ENCODE measurements at places on chromosomes 13 and 19. TPM values are rescaled to one million over a fixed set of nuclear protein-coding genes. Genes with fewer than 3 reads are reported as not detected.

DNA sequence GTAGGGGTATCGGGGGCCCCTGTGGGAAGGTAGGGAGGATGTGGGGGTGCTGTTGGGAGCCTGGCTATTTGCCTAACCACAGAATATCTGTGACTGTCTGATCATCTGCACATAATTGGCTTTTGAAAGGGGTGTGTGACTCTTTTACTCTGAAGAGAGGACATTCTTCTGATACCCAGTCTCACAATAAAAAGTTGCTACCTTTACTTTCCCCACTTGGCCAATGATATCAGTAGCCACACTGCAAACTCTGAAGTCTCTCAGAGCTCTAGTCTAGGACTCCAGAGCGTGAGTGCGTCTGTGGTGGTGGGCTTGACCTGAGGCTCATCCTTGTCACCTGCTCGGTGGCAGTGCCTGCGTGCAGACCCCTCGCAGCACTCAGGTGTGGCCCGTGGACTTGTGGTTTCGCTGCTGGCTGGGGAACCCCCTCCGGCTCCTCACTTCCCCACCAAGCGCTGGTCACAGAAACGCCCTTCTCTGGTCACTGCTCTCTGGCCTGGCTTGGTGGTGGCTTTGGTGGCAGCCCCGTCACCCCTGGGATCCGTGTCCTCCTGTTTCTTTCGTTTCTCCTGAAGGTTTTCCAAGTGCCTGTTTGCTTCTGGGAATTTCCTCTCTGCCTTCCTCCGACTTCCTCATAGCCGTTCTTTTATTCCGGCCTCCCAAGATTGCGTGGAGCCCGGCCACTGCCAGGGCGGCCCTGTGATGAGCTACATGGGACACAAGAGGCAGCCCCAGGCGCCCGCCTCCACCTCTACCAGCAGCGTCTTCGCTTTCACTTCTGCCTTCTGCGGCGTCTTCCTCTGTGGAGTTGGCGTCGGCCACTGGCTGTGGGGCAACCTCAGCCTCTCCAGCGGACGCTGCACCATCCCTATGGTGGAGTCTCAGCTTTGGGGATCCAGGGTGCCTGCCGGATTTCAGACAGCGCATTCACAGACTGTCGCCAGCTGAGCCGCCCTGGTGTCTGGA is 78.0 kb downstream of the ATP11A start:
- no peaks in the 10 kb centered on the region for H3K27me3 ChIP-seq
- no peaks in the 10 kb centered on the region for H3K36me3 ChIP-seq
- H3K27ac ChIP-seq = no peak overlapping the region
- H3K4me3 ChIP-seq = no peak overlapping the region
- DNase-seq = peak; percentile 51
- H3K4me1 ChIP-seq = peaks cover 56% of the 10 kb centered on the region

GRCh38 chr13:42752731-42753130 is 28.7 kb upstream of the FAM216B start:
- no peak overlapping the region for H3K27ac ChIP-seq
- H3K4me1 ChIP-seq = peaks cover 19% of the 10 kb centered on the region
- H3K27me3 ChIP-seq = no peaks in the 10 kb centered on the region
- no peaks in the 10 kb centered on the region for H3K36me3 ChIP-seq

GRCh38 chr13:98896083-98896867 is 81.6 kb downstream of the DOCK9 start:
- H3K4me1 ChIP-seq = peaks cover 29% of the 10 kb centered on the region
- H3K27me3 ChIP-seq = no peaks in the 10 kb centered on the region
- no peak for DNase-seq
- H3K36me3 ChIP-seq = peaks cover 71% of the 10 kb centered on the region

DNA sequence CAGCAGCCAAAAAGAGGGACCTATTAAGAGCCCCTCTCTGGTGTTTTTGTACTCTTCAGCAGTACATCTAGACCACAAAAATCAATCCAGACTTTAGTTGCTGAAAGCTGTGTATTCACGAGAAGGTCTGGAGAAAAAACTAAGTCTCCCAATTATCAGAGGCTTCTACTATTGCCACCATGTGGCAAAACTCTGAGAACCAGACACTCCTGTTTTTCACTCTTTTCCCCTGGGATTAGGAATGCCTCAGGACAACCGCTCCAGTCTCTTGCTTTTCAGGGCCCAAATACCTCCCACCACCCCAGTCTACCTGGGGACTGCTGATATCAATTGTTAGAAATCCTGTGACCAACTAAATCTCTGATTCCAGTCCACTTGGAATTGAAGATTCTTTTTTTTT is 30.1 kb upstream of the OBI1 start:
- no peak overlapping the region for H3K4me3 ChIP-seq
- peaks cover 18% of the 10 kb centered on the region for H3K27me3 ChIP-seq
- H3K27ac ChIP-seq = no peak overlapping the region
- no peaks in the 10 kb centered on the region for H3K4me1 ChIP-seq

DNA sequence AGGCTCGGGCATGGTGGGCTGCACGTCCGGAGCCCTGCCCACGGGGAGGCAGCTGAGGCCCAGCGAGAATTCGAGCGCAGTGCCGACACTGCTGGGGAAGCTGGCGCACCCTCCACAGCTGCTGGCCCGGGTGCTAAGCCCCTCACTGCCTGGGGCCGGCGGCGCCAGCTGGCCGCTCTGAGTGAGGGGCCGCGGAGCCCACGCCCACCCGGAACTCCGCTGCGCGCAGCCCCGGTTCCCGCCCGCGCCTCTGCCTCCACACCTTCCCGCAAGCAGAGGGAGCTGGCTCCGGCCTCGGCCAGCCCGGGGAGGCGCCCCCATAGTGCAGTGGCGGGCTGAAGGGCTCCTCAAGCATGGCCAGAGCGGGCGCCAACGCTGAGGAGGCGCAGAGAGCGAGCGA is 2080.4 kb downstream of the PCDH9 start:
- DNase-seq = no peak
- no peak overlapping the region for H3K4me3 ChIP-seq
- no peaks in the 10 kb centered on the region for H3K36me3 ChIP-seq
- no peaks in the 10 kb centered on the region for H3K27me3 ChIP-seq

GRCh38 chr19:7303470-7303869 is 9.3 kb upstream of the INSR start:
- DNase-seq = no peak
- no peaks in the 10 kb centered on the region for H3K27me3 ChIP-seq
- no peak overlapping the region for H3K4me3 ChIP-seq
- H3K4me1 ChIP-seq = no peaks in the 10 kb centered on the region
- no peaks in the 10 kb centered on the region for H3K36me3 ChIP-seq

Gene PCDH20
- 0.30 TPM for total RNA-seq

Gene ATXN8OS
- total RNA-seq = not detected

- no peak overlapping the region for H3K27ac ChIP-seq
- DNase-seq = no peak
- no peaks in the 10 kb centered on the region for H3K27me3 ChIP-seq
- no peaks in the 10 kb centered on the region for H3K36me3 ChIP-seq
Measured at GRCh38 chr13:30477346-30478195, 11.8 kb upstream of the HMGB1 start.

Gene SRRM5
- 0.30 TPM for total RNA-seq

DNA sequence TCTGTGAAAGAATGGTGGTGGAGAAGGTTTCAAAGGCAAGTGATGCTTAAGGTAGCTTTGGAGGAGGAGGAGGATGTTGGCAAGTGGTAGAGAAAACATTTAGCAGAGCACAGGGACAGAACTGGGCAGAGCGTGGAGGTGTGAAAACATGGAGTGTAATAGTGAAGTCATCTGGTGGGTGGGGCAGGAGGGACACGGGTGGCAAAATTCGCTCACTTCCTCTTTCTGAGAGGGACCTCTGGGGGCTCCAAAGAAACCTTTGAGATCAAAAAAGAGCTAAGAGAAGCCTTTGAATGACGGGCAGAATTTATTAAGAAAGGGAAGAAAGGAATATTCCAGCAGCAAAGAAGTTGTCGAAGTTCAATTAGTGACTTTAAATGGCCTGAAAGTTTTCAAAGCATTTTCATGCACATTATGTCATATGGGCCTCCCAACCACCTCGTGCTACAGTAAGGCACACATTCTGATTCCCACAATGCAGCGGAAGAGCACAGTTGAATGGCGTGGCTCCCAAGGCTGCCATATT is 82.8 kb downstream of the STARD13 start:
- peaks cover 100% of the 10 kb centered on the region for H3K4me1 ChIP-seq
- no peak overlapping the region for H3K4me3 ChIP-seq

DNA sequence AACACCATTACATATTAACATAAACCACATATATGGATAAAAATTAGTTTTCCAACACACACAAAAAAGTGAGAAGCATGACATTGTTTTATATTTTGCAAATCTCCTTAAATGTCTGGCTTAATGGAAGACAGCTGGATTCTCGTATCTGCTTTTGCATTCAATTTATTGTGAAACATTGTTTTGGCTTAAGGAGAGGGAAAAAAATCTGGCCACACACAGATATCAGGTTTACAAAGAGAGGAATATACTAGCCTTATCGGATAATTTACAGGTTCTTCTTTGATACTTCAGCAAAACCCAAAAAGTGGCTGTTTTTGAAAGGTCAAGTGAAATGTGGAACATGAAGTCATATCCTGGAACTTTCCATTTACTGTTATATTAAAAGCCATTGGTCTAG is 523.5 kb upstream of the ARGLU1 start:
- peaks cover 4% of the 10 kb centered on the region for H3K4me1 ChIP-seq
- no peaks in the 10 kb centered on the region for H3K27me3 ChIP-seq
- DNase-seq = no peak

DNA sequence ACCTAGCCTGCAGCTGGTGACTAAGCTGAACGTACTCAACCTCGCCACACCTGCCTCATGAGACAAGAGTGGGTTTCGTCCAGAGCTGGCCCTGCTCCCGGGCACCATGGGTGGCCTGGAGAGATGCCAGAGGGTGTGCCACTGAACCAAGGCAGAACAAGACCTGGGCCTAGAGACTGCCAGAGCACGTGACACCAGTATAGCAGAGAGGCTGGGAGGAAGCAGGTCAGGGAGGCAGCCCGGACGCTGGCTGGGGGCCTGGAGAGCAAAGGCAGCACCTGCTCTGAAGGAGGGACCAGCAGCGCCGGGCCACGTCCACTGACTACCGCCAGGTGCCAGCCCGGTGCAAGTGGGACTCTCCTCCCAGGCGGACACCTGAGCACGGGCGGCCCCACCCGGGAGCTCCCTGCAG is 7.3 kb upstream of the C13orf46 start:
- peak; percentile 47 for DNase-seq
- H3K27me3 ChIP-seq = no peaks in the 10 kb centered on the region
- H3K4me3 ChIP-seq = no peak overlapping the region
- no peak overlapping the region for H3K27ac ChIP-seq
- H3K36me3 ChIP-seq = peaks cover 38% of the 10 kb centered on the region
- peaks cover 15% of the 10 kb centered on the region for H3K4me1 ChIP-seq

DNA sequence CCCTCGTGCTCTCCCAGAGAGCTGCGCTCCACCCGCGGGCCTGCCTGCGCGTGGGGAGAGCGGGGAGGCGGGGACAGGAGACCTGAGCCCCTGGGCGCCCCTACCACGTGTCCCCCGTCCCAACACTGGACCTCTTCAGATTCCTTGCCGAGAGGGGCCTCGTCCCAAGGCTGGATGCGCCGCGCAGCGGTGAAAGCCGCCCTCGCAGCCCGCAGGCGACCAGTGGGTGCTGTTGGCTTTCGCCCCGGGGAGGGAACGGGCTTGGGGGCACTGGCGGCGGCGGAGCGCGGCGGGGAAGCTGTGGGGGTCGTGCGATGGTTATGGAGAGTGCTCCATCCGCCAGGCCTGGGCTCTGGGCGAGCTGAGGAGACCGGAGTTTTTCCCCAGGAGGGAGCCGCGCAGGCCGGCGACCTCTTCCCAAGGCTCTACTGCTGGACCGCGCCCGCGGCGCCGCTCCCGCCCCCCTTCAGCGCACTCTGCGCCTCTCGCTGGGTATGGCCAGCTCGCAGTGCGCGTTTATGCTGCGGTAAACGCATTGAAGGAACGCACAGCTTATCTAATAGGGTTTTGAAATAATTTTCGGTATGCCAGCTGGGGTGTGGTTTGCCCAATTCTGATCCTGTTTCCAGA is 17.2 kb upstream of the RNF17 start:
- H3K27ac ChIP-seq = no peak overlapping the region
- no peak for DNase-seq

Gene SYNGR4
- not detected for total RNA-seq

- H3K36me3 ChIP-seq = peaks cover 8% of the 10 kb centered on the region
- DNase-seq = no peak
- H3K27me3 ChIP-seq = peaks cover 59% of the 10 kb centered on the region
Measured at GRCh38 chr19:40217027-40217810, 965 bp downstream of the TTC9B start.

GRCh38 chr13:111945086-111945485 is 121.9 kb upstream of the SOX1 start:
- no peaks in the 10 kb centered on the region for H3K4me1 ChIP-seq
- H3K27ac ChIP-seq = no peak overlapping the region
- DNase-seq = no peak
- H3K36me3 ChIP-seq = no peaks in the 10 kb centered on the region

DNA sequence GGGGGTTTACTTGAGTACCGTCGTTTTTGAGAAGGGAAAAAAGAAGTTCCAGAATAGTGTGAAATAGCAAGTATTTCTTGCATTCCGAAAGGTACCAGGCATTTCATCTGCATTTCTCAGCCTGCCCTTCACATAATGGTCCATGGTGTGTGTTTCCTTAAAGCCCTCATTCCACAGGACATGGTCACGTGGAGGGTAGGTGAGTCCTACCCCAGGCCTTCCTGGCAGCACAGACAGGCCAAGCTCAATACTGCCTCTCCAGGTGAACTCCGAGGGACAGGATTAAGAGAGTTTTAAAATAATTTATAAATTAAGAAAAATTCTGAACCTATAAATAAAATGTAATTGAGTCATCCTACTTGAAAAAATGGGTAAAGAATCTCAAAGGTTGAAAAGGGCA is 64.7 kb downstream of the TNFRSF19 start:
- no peaks in the 10 kb centered on the region for H3K27me3 ChIP-seq
- peaks cover 54% of the 10 kb centered on the region for H3K4me1 ChIP-seq
- no peak for DNase-seq
- no peak overlapping the region for H3K27ac ChIP-seq

DNA sequence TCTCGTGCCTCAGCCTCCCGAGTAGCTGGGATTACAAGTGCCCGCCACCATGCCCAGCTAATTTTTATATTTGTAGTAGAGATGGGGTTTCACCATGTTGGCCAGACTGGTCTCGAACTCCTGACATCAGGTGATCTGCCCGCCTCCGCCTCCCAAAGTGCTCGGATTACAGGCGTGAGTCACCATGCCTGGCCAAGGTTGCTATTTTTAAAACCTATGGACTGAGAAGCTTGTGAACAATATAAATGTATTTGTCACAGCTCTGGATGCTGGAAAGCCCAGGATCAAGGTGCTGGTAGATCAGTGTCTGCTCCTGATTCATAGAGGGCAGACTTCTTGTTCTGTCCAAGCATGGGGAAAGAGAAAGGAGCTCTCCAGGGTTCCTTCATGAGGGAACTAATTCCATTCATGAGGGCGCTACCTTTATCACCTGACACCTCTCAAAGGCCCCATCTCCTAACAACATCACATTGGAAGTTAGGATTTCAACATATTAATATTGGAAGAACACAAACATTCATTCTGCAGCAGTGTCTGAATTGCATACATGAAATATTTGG is 16.1 kb downstream of the CARD8 start:
- peaks cover 6% of the 10 kb centered on the region for H3K4me1 ChIP-seq
- H3K27ac ChIP-seq = no peak overlapping the region
- peaks cover 59% of the 10 kb centered on the region for H3K36me3 ChIP-seq
- no peak overlapping the region for H3K4me3 ChIP-seq
- H3K27me3 ChIP-seq = no peaks in the 10 kb centered on the region
- no peak for DNase-seq

- no peaks in the 10 kb centered on the region for H3K27me3 ChIP-seq
- H3K4me1 ChIP-seq = peaks cover 28% of the 10 kb centered on the region
- peaks cover 73% of the 10 kb centered on the region for H3K36me3 ChIP-seq
Measured at GRCh38 chr19:39833464-39834286, at the start of gene DYRK1B. TSS of gene DYRK1B (minus strand) at chr19:39834162. CDS start at chr19:39831867, 2,295 bp downstream.

Gene RXFP2
- total RNA-seq = not detected

Gene PEG3
- total RNA-seq = 10.0 TPM

Measured in left ventricle myocardium inferior (tissue), 1 donor.